Activated gamma-delta T cell treated with Interleukin-2 at 50 U/mL for 16 hours (primary cell): ENCODE measurements at places on chromosomes 11 and 22.

GRCh38 chr11:57482782-57483561 lies 22.6 kb downstream of the RTN4RL2 start:
- peak; percentile 44 for DNase-seq

DNA sequence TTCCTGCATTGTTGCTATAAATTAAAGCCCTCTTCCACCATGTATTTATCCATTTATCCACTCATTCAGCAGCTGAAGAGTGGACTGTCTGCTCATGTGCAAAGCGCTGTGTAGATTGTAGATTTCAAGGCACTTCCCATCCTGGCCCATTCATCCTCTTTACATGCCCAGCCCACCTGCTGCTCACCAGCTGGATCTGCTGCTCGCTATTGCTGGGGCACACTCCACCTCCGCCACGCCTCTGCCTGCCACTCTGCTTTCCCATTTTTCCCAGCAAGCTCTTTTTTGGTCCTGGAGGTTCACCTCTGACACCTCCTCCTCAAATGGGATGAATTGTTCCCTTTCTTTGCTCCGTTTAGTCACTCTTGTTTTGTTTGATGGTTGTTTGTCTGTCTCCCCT lies 48.3 kb downstream of the CEP164 start:
- no peak for DNase-seq

- DNase-seq, result no peak
Measured at GRCh38 chr11:123306531-123306930, 111.5 kb upstream of the CLMP start.

GRCh38 chr22:41775976-41776375 lies 24.5 kb upstream of the CCDC134 start:
- DNase-seq, result no peak

- DNase-seq, result peak; percentile 29
Measured at GRCh38 chr22:46149512-46150033, 753 bp upstream of the PPARA start.

- DNase-seq, result no peak
Measured at GRCh38 chr11:11148104-11148509, 204.9 kb downstream of the CSNK2A3 start.

DNA sequence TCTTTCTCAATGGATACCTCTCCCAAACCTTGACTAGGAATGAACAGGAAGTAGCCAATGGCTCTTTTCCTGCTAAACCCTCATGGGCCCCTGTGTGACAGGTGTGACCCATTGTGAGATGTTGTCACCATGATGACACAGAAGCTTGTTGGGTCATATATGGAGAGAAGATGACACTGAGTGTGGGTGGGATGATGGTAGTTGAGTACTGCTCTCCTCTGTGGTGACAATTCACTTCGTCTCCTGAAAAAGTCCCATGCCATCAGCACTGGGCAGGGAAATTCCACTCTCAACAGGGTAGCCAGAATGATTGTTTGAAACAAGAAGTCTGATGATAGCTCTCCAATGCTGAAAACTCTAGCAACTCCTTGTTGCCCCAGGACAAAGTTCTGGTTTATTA lies 94.0 kb upstream of the SEZ6L start:
- no peak for DNase-seq

- DNase-seq, result no peak
Measured at GRCh38 chr11:112374486-112375140, 114.0 kb upstream of the PLET1 start.

DNA sequence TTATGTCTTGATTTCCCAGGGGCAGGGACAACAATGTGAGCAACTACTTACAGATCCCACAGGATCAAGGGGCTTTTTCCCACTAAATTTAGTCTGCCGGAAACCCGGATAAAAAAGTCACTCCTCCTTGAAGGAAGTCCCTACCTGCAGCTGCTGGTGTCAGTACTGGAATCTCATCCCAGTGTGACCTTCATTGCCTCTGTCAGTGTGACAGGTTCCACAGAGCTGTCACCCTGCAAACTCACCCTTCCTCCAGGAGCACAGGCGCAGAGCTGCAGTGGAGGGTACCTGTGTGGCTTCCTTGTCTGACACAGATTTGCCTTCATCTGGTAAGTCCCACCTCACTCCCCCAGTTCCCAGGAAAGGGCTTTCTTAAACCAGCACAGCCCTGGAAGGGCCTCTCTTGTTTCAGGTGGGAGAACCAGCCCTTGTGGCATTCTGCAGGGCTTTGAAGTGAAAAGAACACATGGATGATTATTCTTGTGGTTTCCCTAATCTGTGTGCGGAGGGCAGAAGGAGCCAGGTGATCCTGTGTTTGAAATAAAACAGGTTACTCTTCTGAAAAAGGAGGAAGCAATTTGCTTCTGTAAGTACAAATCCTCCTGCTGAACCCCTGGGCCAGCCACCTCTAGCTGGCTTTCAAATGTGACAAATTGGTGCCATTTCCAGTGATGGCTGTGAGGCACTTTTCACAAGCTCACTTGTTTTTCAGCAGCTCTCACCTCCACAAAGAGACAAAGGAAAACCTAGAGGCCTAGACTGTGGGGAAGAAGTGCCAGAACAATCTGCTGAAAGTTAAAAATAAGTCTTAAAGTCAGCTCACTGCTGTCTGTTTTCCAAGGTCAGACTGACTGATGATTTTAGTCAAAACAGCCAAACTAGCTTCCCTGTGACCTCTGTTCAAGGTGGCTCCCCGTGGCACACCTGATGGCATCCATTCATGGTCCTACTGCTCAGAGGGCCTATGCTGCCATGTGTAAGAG lies 9.2 kb upstream of the PRSS23 start:
- DNase-seq, result no peak

DNA sequence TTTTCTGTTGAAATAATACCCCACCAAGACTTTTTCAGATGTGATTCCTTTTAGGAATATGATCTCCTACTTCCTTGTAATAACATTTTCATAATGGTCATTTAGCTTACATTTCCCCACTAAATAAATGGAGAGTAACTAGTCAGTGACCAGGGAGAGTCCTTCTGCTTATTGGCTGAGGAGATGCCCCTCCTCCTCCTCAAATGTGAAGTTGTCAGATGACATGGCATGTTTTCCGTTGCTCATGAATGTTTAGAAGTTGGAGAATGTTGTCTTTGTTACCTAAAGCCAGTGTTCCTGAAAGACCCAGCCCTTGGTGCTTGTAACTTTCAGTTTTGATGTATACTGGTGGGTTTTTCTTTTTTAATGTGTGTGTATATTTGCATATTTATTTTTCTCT lies 38.2 kb downstream of the CSRP3 start:
- DNase-seq, result no peak

DNA sequence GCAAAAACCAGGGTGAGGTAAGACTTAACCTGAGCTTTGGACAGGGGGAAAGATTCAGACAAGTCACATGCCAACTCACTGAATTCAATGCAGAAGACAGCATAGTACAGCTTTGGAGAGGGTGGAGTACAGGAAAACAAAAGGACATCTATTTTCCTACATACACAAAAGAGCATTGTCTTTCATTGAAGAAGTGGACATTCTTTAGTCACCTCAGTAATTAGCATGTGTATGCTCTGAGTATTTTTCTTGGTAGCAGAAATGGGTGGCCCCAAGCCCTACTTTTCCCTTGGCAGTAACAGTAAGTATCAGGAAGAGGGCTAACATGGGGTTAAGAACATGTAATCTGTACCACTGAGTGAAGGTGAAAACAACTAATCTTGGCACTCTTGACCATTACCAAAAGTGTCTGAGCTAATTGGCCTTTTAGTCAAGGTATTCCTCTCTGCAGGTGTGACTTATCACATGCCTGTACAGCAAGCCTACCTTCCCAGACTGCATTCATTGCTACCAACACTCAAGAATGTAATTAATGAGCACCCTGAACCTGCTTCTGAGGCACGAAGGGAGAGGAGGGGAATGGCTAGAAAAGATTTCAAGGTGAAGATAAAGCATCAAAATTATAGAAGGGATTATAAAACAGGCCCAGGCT lies 33.9 kb downstream of the SYTL2 start:
- no peak for DNase-seq

DNA sequence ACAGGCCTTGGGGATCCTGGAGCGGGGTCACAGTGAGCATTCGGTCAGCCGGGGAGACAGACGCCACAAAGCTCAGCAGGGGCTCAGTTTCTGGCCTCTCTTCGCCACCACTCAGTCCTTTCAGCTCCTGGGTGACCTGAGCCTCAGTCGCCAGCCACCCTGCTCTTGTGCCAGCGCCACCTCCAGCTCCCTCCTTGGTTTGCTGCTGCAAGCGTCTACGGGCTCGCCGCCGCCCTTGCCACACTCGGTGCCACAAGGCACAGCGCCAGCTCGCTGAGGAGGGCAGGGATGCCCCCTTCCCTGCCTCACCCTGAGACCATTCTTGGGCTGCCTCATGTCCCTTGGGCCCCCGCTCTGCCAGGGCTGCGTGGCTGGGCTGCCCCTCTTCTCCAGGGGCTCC lies 1.5 kb upstream of the EEF1G start:
- DNase-seq, result no peak

GRCh38 chr11:2704896-2705606 lies 5.3 kb upstream of the KCNQ1OT1 start:
- no peak for DNase-seq

- peak; percentile 82 for DNase-seq
Measured at GRCh38 chr22:38201711-38202436, at the start of gene MAFF. Gene MAFF (plus strand): TSS chr22:38201994. CDS start chr22:38213854, 11,860 bp downstream.

- no peak for DNase-seq
Measured at GRCh38 chr11:3132831-3133260, 32.3 kb downstream of the OSBPL5 start.

DNA sequence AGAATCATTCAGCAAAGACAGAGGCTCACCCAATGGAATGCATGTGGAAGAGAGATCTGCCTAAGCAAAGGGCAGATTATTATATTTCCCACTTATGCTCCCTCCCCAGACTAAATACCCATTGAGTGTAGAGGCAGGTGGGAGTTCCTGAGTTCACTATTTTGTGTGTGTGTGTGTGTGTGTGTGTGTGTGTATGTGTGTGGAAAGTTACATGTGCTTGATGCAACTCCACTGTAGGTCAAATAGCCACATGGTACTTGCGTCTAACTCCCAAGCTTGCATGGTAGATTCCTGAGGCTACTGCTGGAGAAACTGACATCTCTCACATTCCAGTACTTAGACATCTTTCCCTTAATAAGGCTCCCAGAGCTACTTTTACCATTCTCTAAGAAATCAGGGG lies 3.4 kb upstream of the COPB1 start:
- no peak for DNase-seq

- DNase-seq, result peak; percentile 29
Measured at GRCh38 chr22:22110548-22111266, 128.1 kb upstream of the TOP3B start.

GRCh38 chr11:126080161-126080941 lies 17.7 kb upstream of the CDON start:
- DNase-seq, result no peak

- no peak for DNase-seq
Measured at GRCh38 chr22:20779014-20779817, 5.3 kb downstream of the SERPIND1 start.

DNA sequence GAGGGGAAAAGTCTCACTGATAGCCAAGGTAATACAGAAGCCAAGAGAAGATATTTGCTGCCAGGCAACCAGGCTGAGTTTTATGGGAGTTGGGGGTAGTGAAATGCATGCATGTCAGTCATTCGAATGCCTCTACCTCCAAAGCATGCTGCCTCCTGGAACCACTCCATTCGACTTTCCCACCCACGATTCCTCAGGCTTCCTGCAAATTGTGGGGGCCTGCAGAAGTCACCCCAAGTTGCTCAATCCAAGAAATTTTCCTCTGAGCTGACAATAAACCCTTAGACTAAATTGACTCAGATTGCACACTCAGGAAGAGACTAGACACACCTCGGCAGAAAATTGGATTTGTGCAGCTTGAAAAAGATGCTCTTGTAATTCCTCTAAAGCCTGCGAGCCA lies 73.6 kb upstream of the GRK3 start:
- no peak for DNase-seq

DNA sequence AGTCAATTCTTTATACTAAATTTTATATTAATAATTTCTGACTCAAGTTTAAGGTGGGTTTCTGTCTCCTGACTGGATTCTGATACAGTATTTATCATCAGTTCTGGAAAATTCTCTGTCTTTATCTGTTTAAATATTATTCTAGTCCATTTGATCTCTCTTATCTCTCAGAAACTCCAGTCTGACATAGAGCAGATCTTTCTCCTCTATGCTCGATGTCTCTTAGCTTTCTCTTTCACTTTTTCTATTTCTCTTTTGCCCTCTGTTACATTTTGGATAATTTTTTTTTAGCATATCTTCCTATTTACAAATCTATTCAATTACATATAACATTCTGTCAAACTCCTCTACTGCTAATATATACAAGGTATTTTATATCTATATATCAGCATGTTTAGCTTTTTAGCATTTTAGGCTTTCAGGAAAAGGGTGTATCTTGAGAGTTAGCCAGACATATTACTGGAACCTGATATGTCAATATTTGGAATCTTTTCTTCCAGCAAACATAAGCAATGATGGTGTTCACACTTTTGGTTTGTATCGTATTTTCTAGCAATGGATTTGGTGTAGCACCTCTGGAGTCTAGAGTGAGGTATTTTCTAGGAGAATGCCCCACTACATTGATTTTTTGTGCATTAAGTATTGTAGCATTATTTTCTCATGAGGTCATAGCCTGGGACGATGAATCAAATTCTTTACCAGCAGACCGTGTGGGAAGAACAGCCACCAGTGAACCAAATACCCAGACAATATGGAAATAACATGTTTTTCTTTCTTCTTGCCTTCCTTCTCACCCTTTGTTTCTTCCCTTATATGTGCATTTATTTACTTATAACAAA lies 4.1 kb upstream of the NNMT start:
- no peak for DNase-seq

- DNase-seq, result no peak
Measured at GRCh38 chr11:121958323-121958970, 157.6 kb downstream of the BLID start.

DNA sequence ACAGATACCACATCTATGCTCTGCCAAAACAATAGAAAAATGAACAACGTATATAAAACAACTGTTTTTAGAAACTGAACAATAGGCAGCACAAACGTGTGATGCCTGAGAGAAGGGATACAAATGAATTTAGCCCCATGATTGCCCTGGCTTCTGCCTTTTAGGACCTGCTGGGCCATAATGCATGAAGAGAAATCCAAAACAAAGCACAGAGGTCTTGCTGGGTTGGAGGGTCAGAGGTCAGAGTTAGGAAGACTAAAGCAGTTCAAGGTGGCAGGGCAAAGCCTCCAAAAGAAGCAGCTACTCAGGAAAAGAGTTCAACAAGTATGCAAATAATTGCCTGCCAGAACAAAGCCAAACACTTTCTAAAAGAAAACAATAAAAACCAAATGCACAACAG lies 138.5 kb downstream of the TTC28 start:
- DNase-seq, result no peak

- DNase-seq, result no peak
Measured at GRCh38 chr11:73395297-73396208, 19.4 kb downstream of the RELT start.
